SK-MEL-5 (cell line): ENCODE measurements at places on chromosomes 3 and 15. TPM values are rescaled to one million over a fixed set of nuclear protein-coding genes. Genes with fewer than 3 reads are reported as not detected.

SHC4 gene
- total RNA-seq, result 20.9 and 21.3 TPM in 2 replicates

CD276 gene
- 27.2 and 35.2 TPM in 2 replicates for total RNA-seq

ANKRD63 gene
- total RNA-seq, result 0.16 and 0.29 TPM in 2 replicates

LIPH gene
- not detected in 2 replicates for total RNA-seq

GREM1 gene
- under 0.01 TPM in 1 of 2 replicates, not detected in the other for total RNA-seq

DNA sequence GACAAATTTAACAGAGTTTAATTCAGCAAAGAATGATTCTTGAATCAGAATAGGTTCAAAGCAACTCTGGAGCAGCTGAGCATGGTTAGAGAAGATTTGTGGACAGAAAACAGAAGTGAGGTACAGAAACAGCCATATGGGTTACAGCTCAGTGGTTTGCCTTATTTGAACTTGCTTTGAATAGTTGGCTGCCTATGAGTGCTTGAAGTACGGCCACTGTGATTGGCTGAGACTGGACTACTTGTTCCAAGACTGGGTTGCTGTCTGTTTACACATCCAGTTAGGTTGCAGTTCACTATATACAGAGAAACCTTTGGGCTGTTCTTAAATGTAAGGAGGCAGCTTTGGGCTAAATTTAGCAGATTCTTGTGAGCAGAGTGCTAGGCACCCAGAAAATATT lies 79.4 kb upstream of the CADPS start:
- peak; percentile 49 for DNase-seq

DNA sequence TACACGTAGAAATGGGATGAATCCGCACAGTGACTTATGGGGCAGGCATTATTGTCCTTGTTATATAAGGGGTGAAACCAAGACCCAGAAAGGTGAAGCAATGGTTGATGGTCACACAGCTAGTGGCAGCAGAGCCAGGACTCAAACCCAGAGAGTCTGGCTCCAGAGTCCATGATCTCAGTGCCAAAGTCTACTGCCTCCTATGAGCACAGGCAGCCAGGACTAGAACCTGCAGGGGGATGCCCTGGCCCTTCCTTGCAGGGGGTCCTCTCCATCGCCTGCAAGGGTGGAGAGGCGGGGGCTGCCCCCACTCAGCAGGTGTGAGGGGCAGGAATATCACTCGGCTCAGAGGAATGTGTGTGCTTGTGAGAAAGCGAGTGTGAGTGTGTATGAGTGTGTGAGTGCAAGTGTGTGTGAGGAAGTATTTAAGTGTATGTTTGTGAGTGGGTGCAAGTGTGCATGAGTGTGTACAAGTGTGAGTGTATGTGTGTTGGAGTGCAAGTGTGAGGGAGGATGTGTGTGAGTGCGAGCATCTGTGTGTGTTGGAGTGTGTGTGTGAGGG lies 44.7 kb downstream of the UMPS start:
- no peak for DNase-seq

DNA sequence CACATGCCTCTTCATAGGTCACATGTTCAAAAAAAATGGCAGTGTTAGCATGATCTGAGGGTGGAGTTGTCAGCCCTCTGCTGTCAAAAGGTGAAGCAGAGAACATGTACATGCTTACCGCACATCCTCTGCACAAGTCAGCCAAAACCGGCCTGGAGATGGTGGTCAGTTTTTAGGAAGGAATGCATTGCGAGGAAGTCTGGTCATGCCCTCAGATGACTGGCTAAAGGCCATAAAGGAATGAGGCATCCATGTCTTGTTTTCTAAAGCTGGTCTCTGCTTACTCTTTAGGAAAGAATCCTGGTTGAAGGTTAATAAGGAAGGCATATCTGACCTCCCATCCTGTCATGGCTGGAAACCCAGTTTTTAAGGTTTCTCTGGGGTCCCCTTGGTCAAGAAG lies 292.0 kb upstream of the CCDC54 start:
- DNase-seq, result no peak

- no peak for DNase-seq
Observed at GRCh38 chr15:31241888-31242522, 84.6 kb upstream of the KLF13 start.

DNA sequence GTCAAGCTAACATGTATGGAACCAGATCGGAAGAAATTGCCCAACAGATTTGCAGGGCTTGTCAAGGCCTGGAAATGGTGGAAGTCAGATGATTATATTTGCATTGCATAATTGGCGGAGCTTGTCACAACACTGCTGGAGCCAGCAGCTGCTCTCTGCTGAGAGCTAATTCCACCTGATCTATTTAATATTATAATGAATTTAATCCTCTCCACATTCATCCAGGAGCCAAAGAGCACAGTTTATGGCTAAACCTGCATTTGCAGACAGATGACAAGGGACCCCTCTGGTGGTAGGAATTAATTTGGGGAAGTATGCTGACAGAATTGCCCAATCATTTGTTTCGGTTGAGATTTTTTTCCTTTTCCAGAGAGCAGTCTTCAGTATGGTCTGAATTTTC lies 730.2 kb downstream of the TUSC7 start:
- peak; percentile 45 for DNase-seq

DNA sequence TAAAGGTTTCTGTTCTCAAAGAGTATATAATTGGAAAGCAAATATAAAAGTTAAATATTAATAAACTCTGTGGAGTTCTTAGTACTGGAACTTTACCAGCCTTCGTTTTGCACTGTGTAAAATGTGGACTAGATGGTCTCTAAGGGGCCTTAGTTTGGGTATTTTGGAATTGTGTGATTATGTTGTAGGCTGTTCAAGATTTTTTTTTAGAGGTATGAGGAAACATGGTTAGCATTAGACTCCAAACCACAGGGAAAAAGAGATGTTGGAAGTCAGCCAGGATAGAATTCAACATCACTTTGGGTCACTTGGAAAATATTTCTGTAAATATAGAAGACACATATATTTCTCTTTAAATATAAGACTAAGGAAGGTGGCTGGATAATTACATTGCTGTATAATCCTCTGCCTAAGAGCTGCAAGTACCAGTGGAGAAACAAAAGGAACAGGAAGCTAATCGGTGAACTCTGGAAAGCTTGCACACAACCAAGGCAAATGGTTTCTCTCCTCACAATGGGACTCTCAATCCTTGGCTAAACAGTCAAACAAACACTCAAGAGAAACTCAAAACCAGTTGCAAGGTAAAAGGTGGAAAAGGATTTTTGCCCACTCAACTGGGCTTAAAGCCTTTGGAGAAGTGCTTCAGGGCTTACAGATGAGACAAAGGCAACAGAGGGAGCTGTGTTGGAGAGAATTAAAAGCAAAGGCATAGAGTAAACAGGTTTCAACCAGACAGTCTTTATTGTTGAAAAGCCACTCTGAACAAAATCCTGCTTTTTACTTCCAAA lies 141.7 kb downstream of the NR1D2 start:
- DNase-seq, result no peak

DNA sequence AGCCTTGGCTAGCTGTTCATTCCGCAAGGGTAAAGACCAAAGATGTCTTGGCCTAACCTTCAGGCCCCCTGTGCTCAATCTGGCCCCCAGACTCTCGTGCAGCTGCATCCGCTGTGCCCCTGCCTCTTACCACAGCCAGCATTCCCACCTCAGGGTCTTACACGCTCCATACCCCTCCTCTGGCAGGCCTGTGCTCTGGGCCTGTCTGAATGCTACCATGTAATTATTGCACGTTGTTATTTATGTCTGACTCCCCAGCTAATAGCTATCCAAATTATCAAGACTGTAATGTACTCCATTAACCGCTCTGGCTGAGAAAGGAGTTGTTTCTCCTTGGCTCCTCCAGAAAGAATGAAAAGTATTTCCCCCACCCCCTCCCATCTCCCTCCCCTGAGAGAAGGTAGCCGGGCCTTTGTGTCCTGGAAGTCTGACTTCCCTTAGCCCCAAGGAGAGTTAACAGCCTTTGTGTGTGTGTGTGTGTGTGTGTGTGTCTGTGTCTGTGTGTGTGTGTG lies 54.5 kb upstream of the UBE2E1 start:
- no peak for DNase-seq

DNA sequence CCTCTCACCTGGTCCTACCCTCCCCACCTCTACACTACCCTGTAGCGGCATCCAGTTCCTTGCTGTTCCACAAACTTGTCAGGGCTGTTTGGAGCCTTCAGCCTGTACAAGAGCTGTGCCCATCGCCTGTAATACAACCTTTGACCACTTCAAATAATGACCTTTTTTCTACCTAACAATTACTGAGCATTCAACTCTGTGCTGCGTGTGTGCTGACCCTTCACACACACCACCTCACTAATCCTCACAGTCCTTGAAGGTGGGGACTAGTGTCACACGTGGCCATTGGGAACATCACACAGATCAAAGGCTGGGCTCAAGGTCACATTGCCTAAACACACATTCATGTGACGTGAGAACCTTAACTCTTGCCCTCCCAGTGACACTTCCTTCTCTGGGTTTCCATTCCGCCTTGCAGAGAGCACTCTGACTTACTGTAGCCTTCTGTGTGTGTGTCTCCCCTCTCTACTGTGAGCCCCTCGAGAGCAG lies 3.1 kb downstream of the C3orf20 start:
- DNase-seq, result no peak

- DNase-seq, result no peak
Observed at GRCh38 chr3:195154793-195155535, 116.0 kb downstream of the XXYLT1 start.

GRCh38 chr15:38886315-38887163 lies 321.9 kb upstream of the RASGRP1 start:
- peak; percentile 31 for DNase-seq

DNA sequence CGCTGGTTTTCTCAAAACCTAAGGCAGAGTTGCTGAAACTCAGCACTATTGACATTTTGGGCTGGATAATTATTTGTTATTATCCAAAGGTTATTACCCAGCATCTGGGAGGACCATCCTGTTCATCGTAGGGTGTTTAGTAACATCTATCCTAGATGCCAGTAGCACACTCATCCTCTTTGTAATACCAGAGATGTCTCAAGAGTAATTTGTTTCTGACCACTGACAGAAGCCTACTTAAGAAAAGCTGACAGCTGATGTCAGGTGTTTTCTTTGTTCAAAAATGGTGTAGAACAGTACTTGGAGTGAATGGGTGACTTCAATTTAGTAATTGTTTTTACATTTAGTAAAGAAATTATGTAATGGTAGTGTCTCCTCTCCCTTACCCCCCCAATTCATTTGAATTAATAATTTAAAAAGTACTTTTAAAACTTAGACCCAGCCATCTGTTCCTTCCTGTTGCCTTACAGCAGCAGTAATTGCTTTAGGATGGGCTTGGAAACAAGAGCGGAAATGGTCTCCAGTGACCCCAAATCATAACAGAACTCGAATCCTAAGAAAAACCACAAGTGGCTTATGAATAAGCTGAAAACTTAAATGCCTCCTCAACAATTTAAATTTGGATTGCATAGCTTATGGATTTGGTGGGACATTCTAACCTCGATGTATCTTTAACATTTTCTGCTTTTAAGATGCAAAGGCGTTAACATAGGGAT lies 105.4 kb downstream of the PTPRG start:
- DNase-seq, result no peak
